ENCODE measurements at places on chromosomes 4 and X. TPM values are rescaled to one million over a fixed set of nuclear protein-coding genes. Genes with fewer than 3 reads are reported as not detected.

DNA sequence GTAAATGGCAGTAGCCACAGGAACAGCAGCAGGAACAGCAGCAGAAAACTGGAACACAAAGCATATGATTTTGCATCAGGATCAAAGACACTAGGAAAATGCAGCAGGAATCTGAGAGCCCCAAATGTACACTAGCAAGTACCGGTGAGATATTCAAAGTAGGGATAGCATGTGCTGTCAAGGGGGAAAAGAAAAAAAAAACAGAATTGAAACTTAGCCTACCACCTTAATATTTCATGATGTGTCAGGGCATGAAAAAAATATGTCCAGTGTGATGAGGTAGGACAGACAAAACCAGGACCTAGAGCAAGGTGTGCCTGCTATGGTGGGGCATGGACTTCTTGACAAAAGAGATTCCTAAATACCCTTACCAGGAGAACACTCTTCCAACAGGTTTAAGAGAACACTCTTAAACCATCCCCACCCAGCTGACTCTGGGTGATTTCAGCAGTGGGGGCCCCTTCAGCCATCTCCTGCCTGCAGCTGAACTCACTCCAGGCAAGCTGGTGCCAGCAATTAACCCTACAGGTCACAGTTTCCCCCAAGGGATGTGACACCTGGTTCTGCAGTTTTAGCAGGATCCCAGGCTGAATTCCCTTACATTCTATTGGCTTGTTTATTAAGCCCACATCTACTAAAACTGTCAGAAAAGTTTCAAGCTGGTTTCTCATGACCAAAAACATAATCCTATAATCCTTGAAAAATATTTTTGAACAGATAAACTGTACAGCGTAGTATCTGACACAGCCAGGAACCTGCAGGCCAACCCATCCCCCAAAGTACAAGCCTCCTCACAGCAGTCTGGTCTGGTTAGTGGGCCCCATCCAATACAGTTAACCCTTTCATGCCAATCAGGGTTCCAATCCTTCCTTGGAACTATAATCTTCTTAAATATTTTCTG, 62.9 kb upstream of the FMR1 start:
- no peak for DNase-seq

Gene USP17L28
- total RNA-seq, result not detected

DNA sequence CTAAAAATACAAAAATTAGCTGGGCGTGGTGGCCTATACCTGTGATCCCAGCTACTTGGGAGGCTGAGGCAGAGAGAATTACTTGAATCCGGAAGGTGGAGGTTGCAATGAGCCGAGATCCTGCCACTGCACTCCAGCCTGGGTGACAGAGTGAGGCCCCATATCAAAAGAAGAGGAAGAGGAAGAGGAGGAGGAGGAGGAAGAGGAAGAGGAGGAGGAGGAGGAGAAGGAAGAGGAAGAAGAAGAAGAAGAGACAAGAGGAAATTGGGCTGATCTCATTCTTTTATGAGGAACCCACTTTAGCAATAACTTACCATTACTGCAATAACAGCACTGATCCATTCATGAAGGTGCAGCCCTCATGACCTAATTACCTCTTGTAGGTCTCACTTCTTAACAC, 138.9 kb upstream of the GIMD1 start:
- no peak for DNase-seq

DNA sequence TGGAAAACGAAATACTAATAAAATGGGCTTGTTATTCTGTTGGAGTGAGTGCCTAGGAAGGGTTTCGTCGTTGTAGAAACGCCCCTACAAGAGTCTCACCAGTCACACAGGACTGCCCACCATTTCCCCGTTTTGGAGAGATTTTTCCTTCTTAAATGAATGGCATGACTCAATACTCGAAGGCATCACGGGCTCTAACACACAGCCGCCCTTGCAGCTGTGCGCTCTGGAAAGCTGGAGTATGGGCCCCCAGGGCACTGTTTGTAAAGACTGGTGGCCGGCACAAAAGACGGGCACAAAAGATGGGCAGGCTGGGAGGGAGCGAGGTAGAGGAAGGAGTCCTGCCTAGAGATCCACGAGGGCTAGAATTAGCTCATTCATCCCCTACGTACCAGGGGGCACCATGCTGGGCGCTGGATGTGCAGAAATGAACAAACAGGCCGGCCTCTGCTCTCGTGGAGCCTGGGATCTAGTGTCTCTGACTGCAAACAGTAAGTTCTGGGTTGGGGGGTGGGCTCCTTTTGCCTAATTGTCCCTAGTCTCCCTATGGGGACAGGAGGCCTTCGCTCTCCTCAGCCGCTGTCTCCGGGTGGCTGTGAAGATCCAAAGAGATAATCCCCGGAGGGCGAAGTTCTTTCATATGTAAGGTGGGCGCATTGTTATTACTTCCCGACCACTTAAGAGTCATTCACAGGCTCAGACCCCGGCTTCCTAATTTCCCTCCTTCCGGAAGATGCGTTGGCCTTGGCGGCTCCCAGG, 1.0 kb upstream of the SFRP2 start:
- DNase-seq, result no peak

Gene EDNRA
- 4.0 TPM for total RNA-seq

- no peak for DNase-seq
These were observed 442.0 kb upstream of the ADGRL3 start for GRCh38 chr4:60757986-60758680.

DNA sequence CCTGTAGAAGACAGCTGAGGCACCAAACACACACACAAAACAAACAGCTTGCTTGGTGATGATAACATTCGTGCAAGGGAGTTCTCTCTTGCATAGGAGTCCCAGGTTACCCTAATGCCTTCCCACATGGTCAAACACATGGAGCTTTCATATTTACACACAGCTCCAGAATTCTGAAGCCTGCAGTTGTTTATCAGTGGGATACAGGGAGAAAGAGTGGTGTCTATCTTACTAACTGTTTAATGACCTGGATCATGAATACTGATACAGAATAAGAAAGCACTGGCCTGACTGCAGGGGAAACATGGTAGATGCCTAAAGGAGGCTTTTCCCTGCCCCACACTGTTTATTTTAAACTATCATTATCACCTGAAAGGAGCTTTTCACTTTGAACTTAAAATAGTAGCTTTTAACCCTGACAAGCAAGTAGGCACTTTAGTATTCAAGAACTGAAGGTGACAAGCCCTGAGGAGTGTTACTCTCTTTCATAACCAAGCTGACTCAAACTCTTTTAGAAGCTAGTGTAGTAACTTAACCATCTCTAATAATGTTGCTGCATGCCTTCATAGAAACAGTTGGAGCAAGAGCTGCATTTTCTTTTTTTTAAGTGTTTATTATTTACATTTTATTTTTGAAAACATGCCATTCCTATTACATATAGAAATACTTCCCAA, 15.6 kb downstream of the TET2 start:
- no peak for DNase-seq

DNA sequence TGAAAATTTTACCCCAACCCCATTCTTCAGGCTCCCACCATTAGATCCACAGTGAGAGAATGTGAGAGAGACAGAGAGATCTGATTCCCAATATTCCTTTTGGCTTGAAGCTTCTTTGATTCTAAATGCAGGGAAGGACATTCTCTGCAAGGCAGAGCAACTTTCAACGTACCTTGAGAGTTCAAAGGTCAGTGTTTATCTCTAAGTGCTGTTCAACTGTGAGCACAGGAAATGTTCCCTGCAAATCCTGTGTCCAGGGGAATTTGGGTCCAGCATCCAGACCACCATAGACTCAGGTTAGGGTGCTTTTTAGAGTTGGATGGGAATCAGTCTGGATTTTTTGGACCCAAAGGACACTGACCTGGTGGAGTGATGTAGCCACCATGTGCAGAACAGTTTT, 97.4 kb downstream of the NHS start:
- no peak for DNase-seq

- DNase-seq, result no peak
These were observed 15.4 kb downstream of the SORCS2 start for GRCh38 chr4:7207628-7208231.

Gene ARHGAP4
- total RNA-seq, result 18.3 TPM

DNA sequence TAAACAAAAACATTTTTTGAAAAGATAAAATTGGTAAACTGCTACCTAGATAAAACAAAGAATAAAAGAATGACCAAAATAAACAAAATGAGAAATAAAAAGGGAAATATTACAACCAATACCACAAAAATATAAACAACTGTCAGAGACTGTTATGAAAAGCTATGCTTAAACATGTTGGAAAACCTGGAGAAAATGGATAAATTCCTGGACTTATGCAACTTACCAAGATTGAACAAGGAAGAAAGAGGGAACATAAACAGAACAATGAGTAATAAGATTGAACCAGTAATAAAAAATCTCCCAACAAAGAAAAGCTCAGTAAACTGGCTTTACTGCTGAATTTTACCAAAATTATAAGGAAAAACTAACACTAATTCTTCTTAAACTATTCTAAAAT, 518.7 kb downstream of the GRXCR1 start:
- DNase-seq, result no peak

GRCh38 chrX:135591871-135592270, 71.4 kb downstream of the INTS6L start:
- no peak for DNase-seq

- DNase-seq, result no peak
These were observed 210.1 kb downstream of the FBXW7 start for GRCh38 chr4:152325831-152326230.

GRCh38 chr4:127631420-127631819, 1.3 kb upstream of the INTU start:
- no peak for DNase-seq

DNA sequence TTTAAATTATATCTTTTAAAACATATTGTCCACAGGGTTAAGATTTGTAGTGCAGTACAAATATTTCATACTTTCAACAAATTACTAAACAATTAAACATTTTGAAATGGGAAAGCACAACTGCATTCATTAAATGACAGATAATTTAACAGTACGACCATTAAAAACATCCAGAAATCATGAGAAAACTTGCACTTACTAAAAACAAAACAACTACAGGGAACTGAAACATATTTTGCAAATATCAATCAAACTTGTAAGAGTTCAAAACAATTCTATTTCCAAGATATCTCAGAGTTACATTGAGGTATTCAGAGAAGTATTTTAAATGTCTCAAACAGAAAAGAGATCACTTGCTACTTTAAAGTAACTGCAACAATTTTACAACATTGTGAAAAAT, 478.5 kb upstream of the PCDH10 start:
- DNase-seq, result no peak

Gene F8A1
- total RNA-seq, result 13.7 TPM

- DNase-seq, result no peak
These were observed 25.8 kb upstream of the USP46 start for GRCh38 chr4:52684896-52685295.

Gene ARMCX4
- 4.4 TPM for total RNA-seq

- DNase-seq, result peak; percentile 7
These were observed 20.9 kb upstream of the MTM1 start for GRCh38 chrX:150547375-150548115.

DNA sequence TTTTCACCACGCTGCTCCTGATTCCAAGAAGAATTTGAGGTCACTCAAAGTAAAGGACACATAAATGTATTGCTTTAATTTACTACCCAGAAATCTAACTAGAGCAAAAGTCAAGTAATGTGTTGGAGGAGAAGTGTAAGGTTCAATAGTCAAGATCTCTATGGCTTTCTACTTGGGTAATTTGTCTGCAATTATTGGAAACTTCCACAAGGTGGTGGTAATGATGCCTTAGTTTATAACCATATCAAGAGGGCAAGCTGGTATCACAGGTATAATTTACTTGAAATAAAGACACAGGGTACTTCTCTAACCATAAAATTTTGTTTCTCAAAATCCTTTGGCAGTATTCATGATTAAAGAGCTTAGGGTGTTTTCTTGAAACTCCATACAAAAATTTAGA, 10.2 kb upstream of the GRIA3 start:
- no peak for DNase-seq

DNA sequence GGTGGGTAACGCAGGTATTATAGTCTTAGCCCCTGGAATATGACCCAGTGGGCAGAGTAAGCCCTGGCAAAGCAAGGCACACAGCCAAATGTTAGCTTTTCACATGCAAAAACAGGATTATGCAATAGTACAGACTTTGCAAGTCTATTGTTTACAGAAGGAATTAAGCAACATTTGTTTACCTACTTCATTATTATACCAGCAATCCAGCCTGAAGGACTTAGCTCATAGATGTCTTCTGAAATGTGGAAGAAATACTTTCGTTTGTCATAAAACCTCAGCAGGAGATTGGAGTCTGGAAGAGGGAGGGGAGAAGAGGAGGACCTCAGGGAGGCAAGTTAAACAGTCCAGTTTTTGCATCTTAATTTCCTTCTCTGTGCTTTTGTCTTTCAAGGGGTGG, 226.7 kb upstream of the CENPE start:
- DNase-seq, result no peak

GRCh38 chrX:13747836-13748235, 13.3 kb downstream of the OFD1 start:
- no peak for DNase-seq

- no peak for DNase-seq
These were observed 277.4 kb downstream of the NKX6-1 start for GRCh38 chr4:84221704-84222103.

Gene SMIM10
- total RNA-seq, result not detected

DNA sequence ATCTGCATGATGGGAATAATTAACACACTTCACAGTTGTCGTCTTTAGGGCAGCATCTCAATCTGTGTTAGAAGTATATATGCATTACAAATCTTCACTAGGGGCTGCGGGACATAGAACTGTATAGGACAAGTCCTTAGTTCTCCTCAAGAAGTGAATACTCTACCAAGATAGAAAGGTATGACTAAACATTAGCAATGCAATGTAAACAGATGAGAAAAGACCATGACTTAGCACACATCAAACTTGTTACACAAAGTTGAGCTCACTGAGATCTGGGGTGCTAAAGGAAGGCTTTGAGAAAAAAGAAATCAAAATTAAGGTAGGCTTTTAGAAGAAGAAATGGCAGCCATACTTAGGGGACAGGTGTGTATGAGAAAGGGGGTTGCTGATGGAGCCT, 182.1 kb upstream of the MAP3K15 start:
- no peak for DNase-seq

Gene HAND2
- 2.2 TPM for total RNA-seq

DNA sequence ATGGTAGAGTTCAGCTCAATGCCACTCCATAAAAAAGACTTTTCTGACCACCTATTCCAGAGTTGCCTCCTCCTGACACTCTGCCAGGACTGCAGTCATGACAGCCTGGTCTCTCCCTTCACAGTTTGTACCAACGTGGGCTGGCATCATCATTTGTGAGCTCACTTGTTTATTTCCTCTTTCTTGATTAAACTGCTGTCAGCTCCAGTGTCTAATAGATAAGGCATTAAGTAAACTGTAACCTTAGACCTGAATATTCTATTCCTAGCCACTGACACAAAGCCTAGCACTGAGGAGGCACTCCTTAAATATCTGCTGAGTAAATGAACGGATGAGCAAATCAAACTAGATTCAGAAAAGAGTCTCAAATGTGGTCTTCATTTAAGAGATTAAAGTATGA, 48.7 kb downstream of the DDX60 start:
- no peak for DNase-seq

- no peak for DNase-seq
These were observed 3.9 kb downstream of the RNF128 start for GRCh38 chrX:106730401-106730800.

Gene TLR10
- 0.38 TPM for total RNA-seq

Gene CDS1
- 18.9 TPM for total RNA-seq

Gene KCNIP4
- not detected for total RNA-seq

Gene VCX
- not detected for total RNA-seq

Gene PASD1
- total RNA-seq, result not detected
